Muscle of leg (tissue), 16 donors: ENCODE measurements at places on chromosomes 6 and 20.

GRCh38 chr6:157763129-157763903, 59.7 kb upstream of the SNX9 start:
- peak overlapping the region; percentile 72 for H3K27ac ChIP-seq
- H3K36me3 ChIP-seq = no peaks in the 10 kb centered on the region
- H3K27me3 ChIP-seq = peaks cover 3% of the 10 kb centered on the region
- DNase-seq = peak; percentile 56
- H3K4me1 ChIP-seq = peaks cover 28% of the 10 kb centered on the region

GRCh38 chr6:4852938-4853337, 76.7 kb downstream of the CDYL start:
- no peak for DNase-seq
- H3K4me3 ChIP-seq = no peak overlapping the region
- H3K4me1 ChIP-seq = no peaks in the 10 kb centered on the region
- H3K27ac ChIP-seq = no peak overlapping the region
- no peaks in the 10 kb centered on the region for H3K36me3 ChIP-seq

- H3K36me3 ChIP-seq = no peaks in the 10 kb centered on the region
- DNase-seq = no peak
- H3K27me3 ChIP-seq = no peaks in the 10 kb centered on the region
- no peaks in the 10 kb centered on the region for H3K4me1 ChIP-seq
Measured at GRCh38 chr6:10617008-10617696, 77.3 kb downstream of the C6orf52 start.

DNA sequence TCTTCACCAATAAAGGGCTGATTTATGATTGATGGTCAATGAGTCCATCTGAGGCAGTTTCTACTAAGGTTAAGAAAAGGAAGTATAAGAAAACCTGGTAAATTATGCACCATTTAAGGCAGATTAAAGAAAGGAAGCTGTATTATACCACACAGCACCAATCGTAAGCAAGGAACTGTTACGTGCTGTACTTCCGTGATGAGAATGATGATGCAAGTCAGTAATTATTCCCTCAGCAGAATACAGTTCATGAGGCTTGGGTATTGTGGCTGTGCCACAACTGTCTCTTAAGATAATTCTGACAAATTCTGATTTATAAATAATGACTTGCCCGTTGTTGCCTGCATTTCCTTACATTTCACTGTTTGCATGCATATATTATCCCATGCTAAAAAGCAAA, 699.0 kb downstream of the HDGFL1 start:
- H3K4me3 ChIP-seq = no peak overlapping the region
- no peaks in the 10 kb centered on the region for H3K36me3 ChIP-seq
- H3K4me1 ChIP-seq = no peaks in the 10 kb centered on the region
- H3K27ac ChIP-seq = no peak overlapping the region
- no peaks in the 10 kb centered on the region for H3K27me3 ChIP-seq
- no peak for DNase-seq

DNA sequence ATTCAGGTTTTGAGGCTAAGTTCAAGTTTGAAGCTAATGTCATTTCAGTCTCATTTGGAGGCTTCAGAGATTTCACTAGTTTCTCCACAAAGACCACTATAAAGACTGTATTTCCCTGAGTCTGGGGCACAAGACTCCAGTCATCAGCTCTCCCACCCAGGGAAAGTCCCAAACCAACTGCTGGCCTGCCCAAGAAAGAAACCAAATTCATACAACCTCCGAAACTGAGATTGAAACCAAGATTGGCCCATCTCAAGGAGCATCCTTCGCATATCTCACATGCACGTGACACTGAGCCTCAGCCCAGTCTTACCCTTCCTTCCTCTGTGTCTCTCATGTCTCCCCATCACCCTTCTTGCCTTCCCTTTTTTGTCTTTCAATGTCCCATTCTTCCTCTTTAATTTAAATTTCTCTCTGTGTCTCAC, 3.5 kb upstream of the LTA start:
- H3K27ac ChIP-seq = no peak overlapping the region
- H3K36me3 ChIP-seq = no peaks in the 10 kb centered on the region
- H3K4me1 ChIP-seq = no peaks in the 10 kb centered on the region
- DNase-seq = peak; percentile 43
- H3K27me3 ChIP-seq = no peaks in the 10 kb centered on the region

DNA sequence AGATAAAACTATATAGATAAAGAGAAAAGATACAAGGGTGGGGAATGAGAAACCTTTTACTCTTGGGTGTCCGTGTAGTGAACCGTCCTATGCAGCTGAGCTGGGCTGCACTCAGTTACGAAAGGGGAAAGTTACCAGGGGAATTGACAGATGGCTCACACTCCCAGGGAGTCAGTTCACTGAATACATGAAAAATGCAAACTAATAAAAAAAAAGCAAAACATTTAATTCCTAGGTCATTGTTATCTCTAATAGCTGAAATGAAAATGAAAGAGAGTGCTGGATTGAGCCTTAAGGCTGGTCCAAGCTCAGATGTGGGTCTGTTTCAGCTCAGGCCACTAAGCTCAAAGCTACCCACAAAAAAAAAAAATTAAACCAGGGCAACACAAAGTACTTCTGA, 138.0 kb downstream of the THBS2 start:
- H3K4me3 ChIP-seq = no peak overlapping the region
- peaks cover 16% of the 10 kb centered on the region for H3K4me1 ChIP-seq
- peak overlapping the region; percentile 23 for H3K27ac ChIP-seq
- H3K36me3 ChIP-seq = no peaks in the 10 kb centered on the region
- no peaks in the 10 kb centered on the region for H3K27me3 ChIP-seq
- peak; percentile 45 for DNase-seq

DNA sequence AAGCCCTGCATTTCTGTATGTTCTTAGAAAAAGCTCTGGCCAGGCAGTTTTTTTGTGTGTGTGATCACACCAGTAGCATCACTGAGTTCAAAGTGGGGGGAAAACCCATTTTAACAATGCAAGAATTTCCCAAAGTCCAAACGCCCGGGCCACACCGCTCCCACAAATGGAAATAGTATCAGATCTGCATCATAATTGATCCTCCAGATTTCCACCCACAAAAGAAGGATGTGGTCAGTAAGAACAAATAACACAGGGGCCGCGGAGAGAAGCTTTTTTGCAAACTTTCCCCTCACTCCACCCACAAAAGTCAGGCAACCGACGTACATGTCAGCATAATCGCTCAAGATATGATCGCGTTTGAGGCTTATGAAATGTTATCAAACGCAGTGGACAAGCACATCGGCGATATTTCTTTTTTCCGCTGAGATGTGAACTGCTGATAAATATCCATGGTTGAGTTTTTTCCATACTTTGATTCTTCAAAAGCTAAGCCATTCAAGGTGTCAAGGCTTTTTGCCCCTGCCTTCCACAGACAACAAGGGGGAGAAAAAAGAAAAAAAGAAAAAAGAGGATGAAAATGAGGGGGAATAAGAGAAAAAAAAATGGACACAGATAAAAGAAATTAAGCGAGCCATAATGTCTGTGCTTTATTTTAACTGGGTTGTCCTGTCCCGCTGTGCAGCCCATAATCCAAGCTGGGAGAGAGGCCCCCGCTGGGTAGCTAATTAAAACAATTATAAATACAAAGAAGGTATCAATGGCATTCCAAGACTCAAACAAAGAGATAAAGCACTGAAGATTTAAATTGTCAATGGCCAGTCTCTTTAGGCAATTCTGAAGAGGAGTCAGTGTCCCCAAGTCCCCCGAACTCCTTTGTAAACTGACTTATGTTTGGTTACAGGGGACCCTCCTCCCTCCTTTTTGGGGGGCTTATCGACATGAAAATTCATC, 143.5 kb downstream of the ZFP64 start:
- no peak overlapping the region for H3K27ac ChIP-seq
- H3K36me3 ChIP-seq = no peaks in the 10 kb centered on the region
- H3K4me3 ChIP-seq = no peak overlapping the region
- H3K27me3 ChIP-seq = no peaks in the 10 kb centered on the region
- H3K4me1 ChIP-seq = no peaks in the 10 kb centered on the region

DNA sequence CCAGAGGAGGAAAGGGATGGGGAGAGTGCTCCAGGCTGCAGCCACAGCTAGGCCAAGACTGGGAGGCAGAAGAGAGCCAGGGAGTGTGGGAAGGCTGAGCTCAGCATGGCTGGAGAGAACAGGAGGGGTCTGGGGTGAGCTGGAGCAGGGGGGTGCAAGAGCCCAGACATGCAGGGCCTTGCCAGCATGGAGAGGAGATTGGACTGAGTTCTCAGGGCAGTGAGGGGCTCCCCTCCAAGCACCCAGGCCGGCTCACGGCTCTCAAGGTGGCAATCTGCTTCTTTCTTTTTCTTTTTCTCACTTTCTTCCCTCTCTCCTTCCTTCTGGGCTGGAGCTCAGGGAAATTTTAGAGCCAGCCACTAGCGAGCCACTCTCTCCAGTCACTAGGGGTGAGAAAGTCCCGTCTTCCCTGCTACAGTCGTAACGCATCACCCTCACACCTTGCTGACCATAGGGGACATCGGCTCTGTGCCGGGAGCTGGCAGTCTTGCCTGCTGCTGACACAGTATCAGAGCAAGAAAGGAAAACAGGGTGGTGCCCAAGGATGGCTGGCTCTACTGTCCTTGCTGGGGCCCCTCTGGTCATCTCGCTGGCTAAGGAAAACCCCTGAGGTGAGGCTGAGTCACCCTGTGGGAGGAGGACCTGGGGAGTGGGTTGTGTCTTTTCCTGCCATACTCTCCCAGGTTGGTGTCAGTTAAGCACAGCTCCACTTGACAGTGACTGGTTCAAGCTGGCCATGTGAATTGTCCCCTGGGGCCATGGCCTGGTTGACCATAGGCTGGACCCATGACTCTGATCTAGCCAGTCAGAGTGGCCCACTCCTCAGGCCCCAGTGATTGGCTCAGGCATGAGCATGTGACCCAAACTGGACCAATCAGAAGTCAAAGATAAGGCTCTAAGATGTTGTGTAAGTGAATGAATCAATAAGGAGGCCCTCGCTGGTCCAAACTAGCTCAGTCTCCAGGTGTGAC, 135.1 kb upstream of the PMEPA1 start:
- no peak for DNase-seq
- H3K4me1 ChIP-seq = peaks cover 17% of the 10 kb centered on the region
- no peaks in the 10 kb centered on the region for H3K36me3 ChIP-seq
- H3K27me3 ChIP-seq = peaks cover under 1% of the 10 kb centered on the region

DNA sequence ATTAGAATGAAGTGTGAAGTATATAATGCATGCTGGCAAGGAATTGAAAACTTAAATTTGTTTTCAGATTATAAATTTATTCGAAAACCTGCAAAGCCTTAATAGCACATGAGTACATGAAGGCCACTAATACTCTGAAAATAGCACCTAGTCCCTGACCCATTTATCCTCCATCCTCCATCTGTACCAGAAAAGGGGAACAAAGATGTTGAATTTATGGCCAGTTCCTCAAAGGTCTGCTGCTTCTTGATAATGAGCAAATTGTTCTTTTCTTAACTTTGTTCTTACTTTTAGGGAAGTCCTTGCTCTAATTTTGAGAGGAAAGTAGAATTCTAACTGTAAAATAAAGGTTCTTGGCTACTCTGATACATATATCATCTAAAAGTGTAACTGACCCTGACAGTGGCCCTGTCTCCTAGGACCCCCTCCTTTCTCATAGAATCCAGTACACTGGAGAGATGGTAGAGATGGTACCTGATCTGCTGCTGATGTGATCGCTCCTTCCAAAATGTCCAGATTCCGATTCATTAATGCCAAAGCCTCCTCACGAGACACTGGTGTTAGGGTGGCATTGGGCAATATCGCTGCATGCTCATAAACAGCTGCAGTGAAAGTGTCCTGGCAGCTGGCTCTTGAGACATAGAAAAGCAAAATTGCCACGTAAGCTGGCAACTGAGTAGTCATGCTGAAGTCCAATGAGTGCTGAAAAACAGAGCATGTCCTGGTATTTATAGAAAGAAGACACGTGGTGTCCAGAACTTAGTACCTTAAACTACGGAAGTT, at the start of gene VNN1:
Gene VNN1, minus strand, starts transcription at position 704 of the 783 bp plus-strand sequence. Its CDS starts 20 bp downstream, at position 684.
- peak; percentile 73 for DNase-seq
- H3K27me3 ChIP-seq = no peaks in the 10 kb centered on the region
- peak within 1 kb of the TSS; percentile 52 for H3K27ac ChIP-seq
- no peak within 1 kb of the TSS for H3K4me3 ChIP-seq

DNA sequence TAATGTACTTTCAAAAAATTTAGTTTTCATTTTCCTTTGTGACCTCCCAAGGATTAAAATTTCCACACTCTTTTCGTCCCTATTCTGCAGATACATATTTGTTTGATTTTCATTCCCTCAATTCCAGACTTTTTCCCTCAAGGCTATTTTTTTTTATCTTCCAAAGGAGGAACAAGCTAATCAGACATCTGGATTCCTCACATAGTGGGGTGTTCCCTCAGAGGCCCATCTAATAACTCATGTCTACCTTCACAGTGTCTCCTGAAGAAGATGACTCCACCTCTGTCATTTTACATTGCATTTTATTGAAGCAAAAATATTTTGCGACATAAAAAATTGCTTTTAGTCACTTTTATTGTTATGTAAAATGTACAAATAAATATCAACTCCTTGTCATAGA, 122.2 kb downstream of the RFPL4B start:
- no peak overlapping the region for H3K27ac ChIP-seq
- no peaks in the 10 kb centered on the region for H3K4me1 ChIP-seq
- no peaks in the 10 kb centered on the region for H3K36me3 ChIP-seq
- no peaks in the 10 kb centered on the region for H3K27me3 ChIP-seq

DNA sequence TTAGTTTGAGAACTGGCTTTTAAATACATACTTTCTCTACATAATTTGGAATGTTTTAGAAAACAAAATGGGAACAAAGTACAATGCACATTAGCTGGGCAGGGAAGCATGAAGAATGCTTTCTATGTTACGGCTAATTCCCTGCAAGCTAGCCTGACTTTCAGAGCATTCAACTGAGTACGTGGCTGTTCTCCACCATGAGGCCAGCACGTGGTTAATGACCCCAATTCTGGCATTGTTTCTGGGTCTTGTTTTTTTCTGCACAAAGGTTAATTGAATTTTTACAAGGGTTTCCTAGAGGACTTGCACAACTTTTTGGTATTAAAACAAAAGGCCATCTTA, 208.6 kb upstream of the AGPAT4 start:
- no peak overlapping the region for H3K4me3 ChIP-seq
- H3K27ac ChIP-seq = no peak overlapping the region
- no peaks in the 10 kb centered on the region for H3K27me3 ChIP-seq

- DNase-seq = peak; percentile 86
- H3K4me1 ChIP-seq = peaks cover 9% of the 10 kb centered on the region
- no peaks in the 10 kb centered on the region for H3K36me3 ChIP-seq
- H3K27ac ChIP-seq = no peak within 1 kb of the TSS
- peaks cover 19% of the 10 kb centered on the region for H3K27me3 ChIP-seq
Measured at GRCh38 chr6:111087106-111087835, at the start of gene SLC16A10. SLC16A10 (plus strand) TSS chr6:111087503; CDS start chr6:111087753, 250 bp downstream.

GRCh38 chr6:155374681-155375080, 60.4 kb upstream of the TFB1M start:
- H3K36me3 ChIP-seq = no peaks in the 10 kb centered on the region
- H3K4me1 ChIP-seq = no peaks in the 10 kb centered on the region
- H3K4me3 ChIP-seq = no peak overlapping the region
- H3K27ac ChIP-seq = no peak overlapping the region
- H3K27me3 ChIP-seq = no peaks in the 10 kb centered on the region

GRCh38 chr20:45416917-45417316, 976 bp downstream of the PIGT start:
- DNase-seq = no peak
- peak overlapping the region; percentile 98 for H3K4me3 ChIP-seq
- H3K27me3 ChIP-seq = no peaks in the 10 kb centered on the region
- no peak overlapping the region for H3K27ac ChIP-seq
